EH (cell line): ENCODE measurements at places on chromosomes 1 and 21.

- DNase-seq: peak; percentile 68
Observed at GRCh38 chr1:93623436-93623835, 58.2 kb downstream of the BCAR3 start.

DNA sequence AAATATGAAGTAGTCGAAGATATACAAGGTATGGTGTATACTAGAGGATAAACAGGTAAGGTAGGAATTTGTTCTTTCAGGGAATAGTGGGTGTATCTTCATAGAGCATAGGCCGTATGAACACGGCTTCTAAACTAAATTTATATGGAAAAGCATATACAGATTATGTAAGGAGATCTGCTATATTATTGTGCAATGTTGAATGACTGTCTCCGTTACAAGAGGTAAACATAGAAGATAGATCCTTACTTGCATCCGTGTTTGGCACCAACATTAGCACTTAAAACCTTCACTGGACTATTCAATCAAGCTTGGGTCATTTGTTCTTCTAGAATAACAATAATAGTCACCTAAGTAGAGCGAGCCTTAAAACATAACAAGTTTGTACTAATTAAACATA is 45.9 kb downstream of the CLEC20A start:
- DNase-seq: no peak

DNA sequence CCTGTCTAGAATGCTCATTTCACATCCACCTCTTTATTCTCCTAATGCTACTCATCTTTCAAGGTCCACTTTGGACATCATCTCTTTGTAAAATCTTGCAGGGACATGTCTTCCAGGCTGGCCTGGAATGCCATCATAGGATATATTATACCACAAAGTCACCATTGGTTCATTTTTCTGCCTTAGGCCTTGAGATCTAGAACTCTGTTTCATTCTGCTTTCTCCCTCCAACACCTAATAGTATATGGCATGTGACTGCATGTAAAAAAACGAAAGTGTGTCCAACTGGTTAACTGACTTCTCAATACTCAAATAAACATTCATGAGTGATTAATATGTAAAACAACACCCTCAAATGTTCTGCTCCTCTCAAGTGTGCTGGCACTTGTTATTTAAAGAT is 84.1 kb downstream of the RGS2 start:
- no peak for DNase-seq

DNA sequence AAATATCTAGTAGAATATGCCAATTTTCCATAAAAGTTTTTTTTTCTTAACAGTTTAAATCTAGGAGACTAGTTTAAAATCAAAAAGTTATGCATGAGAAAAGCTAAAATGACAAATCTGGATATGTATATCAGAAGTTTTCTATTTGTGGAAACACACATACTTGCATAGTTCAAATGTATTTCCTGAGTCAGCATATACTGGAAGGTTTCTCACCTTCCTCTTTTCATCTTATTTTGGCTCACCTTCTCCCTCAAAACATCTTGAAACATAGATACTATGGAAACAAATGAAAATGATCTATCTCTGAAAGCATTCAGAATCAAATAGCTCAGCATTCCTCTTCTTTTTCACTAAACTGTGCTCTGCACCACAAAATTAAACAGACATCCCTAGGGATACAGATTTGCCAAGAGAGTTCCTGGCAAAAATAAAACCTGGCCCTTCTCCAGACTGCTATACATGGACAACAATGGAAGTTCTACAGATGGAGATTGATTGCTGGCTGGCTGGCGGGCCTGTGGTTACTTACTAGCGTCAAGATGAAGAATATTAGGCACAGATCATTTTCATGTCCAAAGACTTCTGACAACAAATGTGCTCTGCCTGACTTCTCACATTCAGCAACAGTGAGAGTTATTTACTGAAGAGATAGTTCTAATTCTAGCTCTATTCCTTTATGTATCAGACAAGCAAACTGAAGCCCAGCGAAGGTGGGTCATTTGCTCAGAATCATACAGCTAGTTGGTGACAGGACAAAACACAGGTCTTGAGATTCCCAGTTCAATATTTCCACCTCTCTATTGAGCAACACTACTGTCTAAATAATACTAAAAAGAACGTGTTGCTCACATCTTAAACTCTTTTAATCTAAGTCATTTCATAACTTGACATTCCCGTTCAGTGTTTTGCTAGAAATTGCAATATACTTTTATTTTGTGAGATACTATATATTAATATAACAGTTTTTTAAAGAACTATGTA is 26.6 kb downstream of the DIPK1A start:
- peak; percentile 91 for DNase-seq

DNA sequence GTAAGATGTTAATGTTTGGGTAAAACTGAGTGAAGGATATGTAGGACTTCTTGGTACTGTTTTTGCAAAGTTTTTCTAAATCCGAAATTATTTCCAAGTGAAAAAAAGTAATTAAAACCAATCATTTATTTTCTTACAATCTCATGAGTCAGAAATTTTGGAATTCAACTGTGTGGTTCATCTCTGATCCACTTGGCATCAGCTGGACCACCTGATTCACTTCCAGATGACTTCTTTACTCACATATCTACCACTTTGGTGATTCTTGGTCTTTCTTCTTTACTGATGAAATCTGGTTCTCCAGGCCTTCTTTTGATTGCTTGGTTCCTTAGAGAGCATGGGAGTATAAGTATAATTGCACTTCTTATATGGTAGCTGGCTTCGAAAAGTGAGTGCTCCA is 254.9 kb upstream of the CACYBP start:
- DNase-seq: no peak

DNA sequence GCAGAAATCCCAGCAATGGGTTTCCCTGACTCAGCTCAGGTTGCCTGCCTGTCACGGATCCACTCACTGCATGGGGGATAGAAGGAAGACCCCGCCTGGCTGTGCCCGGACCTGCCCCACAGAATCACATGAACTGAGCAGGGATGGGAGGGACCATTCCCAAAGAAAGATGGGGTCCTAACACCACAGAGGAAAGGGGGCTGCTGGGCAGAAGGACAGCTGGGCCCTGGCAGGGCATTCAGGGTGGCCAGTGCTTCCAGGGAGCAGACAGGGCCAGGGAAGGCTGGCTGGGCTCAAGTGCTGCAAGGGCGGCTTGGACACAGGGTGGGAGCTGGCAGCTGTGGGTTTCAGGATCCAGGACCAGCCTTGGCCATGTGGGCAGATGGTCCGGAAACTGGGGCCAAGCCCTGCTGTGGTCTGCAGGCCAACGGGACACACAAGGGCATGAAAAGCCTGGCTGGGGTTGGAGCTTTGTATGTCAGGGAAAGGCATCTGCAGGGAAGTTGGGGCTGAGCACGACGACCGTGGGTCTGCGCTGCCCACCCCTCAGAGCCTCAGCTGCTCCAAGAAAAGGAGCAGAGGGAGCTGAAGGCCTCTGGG is 723.9 kb downstream of the PTPRU start:
- DNase-seq: no peak

DNA sequence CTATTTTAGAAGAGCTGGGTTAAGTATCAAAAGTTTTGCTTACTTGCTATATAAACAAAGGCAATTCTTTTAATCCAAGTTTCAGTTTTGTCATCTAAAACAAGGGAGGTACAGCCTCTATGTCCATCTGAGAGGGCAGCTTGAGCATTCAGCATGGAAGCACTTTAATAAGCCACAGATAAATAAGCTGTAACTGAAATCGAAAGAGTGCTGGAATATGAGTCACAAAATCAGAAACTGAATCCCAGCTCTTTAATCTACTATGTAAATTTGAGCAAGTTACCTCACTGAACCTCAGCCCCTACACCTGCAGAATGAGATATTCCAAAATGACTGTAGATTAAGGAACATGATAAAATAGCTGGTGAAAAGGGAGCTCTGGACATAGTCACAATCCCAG is 80.0 kb upstream of the HP1BP3 start:
- DNase-seq: peak; percentile 27

- DNase-seq: peak; percentile 45
Observed at GRCh38 chr1:67059346-67059745, 5.4 kb upstream of the SLC35D1 start.

DNA sequence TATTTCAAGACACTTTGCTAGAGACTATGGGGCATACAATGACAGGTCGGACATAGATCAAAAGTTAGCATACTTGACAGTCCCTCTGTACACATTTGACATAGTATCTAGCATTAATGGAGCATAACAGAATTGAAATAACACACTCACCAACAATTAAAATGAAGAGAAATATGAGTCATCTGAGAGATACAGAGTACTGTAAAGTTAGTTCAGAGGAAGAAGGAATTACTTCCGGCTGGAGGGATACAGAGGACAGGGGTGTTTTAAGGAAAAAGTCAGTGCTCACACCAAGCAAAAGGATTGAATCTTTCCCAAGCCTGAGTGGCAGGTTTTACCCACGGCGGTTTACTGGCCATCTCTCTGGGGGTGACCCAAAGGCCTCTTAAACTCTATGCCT is 2.4 kb downstream of the ZMYND12 start:
- peak; percentile 2 for DNase-seq

DNA sequence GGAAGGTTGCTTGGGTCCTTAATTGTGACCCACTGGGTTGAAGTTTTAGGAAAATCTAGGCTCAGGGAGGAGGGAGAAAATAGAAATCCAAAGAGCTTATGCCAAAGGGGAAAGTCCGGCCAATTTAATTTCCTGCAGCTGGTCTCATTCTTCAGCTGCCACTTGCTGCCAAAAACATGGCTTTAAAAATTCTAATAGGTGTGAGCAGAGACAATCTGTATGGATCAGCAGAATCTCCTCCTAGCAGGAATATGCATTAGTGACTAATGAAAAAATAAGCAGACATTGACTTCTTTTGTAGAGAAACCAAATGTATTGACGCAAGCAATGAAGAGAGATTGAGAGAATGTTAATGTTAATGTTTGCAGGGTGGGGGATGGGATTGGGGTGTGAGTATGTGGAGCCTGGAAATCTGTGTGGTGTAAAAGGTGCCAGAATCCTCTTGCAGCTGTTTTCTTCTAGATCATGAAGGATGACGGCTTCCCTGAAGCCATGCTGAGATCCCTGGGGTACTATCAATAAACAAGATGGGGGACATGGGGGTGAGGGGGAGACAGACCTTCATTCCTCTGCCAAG is 35.3 kb downstream of the VWA5B1 start:
- DNase-seq: no peak

DNA sequence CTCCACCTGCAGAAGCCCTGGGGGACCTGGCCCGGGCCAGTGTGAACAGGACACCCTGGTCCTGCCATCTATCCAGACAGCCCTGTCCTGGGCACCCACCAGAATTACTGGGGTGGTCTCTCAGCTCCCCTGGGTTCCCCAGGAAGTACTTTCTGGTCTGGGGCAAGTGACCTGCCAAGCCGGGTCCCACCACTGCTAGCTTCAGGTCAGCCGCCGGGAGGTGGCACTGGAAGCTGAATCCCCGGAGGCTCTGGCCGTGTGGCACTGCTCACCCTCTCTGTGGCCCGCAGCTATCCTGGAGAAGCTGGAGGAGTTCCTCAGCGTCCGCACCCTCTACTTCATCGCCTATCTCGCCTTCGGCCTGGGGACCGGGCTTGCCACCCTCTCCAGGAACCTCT is 21.3 kb downstream of the SLC45A1 start:
- DNase-seq: no peak

GRCh38 chr1:156421939-156422601 is 53.1 kb downstream of the RHBG start:
- DNase-seq: no peak

- DNase-seq: peak; percentile 34
Observed at GRCh38 chr1:226428791-226429461, 21.0 kb upstream of the PARP1 start.

GRCh38 chr1:162285149-162285561 is 91.5 kb downstream of the SPATA46 start:
- DNase-seq: no peak

GRCh38 chr1:34696981-34697380 is 57.9 kb upstream of the GJB5 start:
- no peak for DNase-seq

DNA sequence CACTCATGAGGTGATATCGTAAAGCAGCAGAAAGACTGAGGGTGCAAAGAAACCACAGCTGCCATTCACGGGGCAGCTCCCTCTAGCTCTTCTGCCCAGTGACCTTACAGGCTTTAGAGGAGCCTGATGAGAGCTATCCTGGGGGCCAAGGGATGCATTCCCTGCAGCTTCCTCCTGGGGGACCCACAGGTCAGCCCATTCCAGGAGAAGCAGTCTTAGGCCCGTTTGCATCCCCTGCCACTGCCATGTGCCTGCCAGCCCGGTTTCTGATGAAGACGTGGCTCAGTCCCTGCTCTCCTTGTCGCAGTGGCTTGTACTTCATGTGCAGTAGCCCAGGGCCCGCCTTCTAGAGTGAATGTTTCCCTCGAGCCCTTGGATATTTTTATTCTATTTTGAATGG is 22.8 kb downstream of the ATP5PO start:
- no peak for DNase-seq

GRCh38 chr21:33185852-33186251 is 43.9 kb upstream of the IFNAR2 start:
- no peak for DNase-seq

DNA sequence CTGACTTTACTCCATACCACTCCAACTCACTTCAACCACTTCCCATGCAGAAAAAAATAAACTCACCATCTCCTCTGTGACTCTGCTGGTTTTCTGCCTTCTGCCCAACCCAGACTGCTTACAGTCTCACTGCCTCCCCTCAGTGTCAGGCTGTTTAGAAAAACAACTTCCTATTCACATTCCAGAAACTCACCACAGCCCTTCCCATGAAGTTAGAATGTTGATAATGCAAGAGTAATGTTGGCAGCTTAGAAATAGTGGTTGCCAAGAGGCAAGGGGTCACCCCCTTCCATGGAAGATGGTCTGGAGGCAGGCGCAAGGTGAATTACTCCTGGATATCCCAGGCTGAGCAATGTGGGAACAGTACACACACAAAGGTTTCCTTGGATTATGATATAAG is at the start of gene SELP:
Gene SELP, minus strand, starts transcription at position 119 of the 400 bp plus-strand sequence. Its CDS starts 50 bp downstream, at position 69.
- no peak for DNase-seq

DNA sequence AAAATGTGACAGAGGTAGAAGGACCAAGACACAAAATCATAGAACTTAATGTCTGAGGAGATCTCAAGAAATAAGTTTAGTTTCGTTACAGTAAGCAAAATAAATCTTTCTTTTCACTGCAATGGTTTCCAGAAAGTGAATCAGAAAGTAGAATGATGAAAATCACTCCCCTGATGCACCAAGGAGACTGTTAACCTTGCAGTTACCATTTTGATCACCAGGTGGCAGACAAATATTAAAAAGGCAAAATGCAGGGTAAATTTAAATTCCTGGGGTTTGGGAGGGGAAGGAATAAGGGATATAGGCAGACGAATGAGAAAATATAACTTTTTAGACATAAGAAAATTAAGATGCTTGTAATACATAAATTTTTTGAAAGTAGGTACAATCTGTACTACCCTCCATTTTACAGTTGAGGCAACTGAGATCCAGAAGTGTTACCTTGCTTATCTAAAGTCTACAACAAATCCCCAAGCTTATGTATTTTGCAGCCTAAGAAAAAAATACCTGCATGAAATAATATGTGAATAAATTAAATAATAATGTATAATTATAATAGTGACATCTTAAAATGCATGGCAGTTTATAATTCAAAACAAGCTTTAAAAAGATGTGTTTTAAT is 253.2 kb downstream of the CRB1 start:
- peak; percentile 52 for DNase-seq

- DNase-seq: no peak
Observed at GRCh38 chr1:8698012-8698630, 119.3 kb downstream of the RERE start.
